ENCODE measurements at places on chromosomes 11 and 22.
A peak's percentile ranks its signal among the peaks of the same experiment; 100 is the strongest.

DNA sequence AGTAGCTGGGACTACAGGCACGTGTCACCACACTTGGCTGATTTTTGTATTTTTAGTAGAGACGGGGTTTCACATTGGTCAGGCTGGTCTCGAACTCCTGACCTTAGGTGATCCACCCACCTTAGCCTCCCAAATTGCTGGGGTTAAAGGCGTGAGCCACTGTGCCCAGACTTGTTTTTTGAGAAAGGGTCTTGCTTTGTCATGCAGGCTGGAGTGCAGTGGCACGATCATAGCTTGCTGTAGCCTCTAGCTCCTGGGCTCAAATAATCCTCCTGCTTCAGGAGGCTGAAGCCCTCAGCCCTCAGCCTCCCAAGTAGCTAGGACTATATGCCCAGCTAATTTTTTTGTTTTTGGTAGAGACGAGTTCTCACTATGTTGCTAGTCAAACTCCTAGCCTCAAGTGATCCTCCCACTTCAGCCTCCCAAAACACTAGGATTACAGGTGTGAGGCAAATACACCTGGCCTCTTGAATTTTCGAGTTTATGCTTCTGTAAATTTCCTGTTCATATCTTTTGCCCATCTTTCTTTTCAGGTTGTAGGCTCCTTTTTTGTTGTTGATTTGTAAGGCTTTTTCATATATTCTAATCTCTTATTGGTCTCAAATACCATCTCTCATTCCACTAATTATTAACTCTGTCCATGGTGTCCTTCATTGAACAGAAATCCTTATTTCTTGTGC, 3.4 kb upstream of the RBM4B start:
- no peak for DNase-seq

- DNase-seq: no peak
These were observed 5.7 kb upstream of the SUN2 start for GRCh38 chr22:38761202-38762162.

DNA sequence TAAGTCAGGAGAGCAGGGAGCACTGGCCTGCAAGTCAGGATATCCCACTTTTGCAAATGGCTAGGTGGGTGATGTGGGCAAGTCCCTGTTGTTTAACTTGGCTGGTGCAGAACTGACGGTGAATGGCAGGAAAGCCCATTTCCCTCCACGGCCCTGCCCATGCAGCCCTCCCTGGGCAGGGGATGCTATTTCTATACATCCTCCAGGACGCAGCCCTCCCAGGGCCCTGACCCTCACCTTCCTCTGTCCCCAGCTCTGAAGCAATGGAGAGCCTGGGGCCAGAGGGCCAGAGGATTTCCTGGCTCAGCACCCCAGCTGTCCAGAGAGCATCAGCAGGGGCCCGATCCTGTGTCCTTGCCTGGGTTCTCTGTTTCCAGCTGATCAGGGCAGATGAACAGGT, 91.3 kb downstream of the TSPAN18 start:
- DNase-seq: no peak

DNA sequence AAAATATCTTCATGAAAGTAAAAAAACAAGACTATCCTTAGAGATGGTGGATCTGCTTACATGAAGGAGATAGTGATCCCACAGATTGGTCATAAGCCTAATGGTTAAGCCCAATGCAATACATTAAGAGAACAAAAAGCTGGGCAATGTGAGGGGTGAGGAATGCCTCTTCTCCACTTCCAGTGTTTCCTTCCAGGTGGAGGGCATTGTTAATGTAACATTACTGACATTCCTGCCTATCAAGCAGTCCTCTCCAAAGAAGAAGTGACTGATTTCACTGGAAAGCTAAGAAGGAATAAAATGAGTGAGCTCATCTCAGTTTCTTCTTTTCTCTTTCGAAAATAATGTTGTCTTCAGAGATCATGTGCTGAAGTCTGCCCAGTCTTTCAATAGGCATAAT, 207.8 kb downstream of the RAB38 start:
- DNase-seq: no peak

DNA sequence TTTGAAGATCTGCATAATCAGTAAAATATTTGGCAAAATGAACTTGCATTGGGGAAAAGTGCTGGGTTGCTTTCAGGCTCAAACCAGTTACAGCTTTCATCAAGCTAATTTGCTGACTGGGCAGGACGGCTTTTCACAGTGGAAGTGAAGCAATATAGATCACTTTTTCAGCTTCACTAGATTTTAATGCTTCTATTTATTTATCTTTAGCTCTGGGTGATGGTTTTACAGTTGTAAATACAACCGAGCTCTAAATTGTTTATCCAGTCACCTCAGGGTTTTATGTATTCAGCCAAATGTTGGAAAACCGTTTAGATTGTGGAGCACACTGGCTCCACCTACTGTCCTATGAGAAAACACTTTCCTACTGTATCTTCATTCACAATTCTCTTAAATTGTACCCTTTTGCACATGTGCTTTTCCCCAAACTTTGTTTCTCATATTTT, 58.2 kb downstream of the ACER3 start:
- DNase-seq: no peak

DNA sequence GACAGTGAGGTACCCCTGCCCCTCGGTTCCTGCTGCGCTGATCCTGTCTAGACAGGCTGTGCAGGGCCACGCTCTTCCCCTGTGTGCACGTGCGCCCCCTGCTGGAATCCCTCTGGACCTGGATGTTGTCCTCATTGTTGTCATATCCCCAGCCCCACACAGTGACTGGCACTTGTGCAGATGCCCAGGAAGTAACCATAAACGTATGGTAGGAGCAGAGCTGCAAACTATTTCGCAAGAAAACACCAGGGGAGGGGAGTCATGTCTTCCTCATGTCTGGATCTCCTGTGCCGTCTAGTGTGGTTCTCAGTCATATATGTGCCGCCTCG, 114.7 kb downstream of the CRYBB2 start:
- DNase-seq: no peak

GRCh38 chr22:22479999-22480532, 28.5 kb downstream of the ZNF280B start:
- no peak for DNase-seq

GRCh38 chr11:69919659-69920344, 100.6 kb upstream of the FGF3 start:
- peak; percentile 34 for DNase-seq

GRCh38 chr11:124638500-124638899, 15.8 kb downstream of the TBRG1 start:
- DNase-seq: no peak
